ENCODE measurements at places on chromosomes 4 and X.

DNA sequence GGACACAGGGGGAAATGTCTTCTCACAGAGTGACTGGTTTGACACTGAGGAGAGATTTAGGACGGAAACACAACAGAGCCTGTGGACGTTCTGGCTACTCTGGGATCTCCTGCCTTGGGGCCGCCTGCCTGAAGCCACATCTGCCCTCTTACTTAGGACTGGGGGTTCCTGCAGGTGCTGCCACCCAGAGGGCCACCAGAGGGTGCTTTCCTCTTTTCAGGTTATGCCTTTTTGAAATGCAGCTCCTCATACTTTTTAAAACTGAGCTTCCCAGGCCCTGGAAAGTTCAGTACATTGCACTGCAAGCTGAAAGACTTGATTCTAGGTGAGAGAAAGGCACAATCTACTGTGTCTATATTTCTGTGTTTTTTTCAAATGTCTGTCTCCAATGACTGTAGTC, 92.2 kb upstream of the PGRMC2 start:
- DNase-seq, result no peak

DNA sequence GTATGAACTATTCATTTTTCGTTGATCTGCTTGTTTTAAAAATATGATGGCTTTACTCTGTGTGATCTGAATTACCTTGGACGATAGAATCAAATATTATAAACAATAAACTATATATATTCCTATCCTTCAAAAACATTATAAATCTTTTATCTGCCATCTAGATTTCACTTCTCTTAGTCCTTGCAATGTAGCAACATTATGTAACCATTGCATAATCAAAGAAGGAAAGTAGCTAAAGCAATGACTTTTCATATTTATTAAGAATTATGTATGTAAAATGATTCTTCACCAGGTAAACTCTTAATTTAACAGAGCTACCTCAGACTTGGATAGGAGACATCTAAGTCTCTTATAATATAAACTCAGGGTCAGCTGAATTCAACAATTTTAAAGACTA, 210.5 kb downstream of the ADAMTS3 start:
- DNase-seq, result no peak

- DNase-seq, result no peak
These were observed 15.8 kb upstream of the DHRSX start for GRCh38 chrX:2516623-2517022.

- no peak for DNase-seq
These were observed at the start of gene GK for GRCh38 chrX:30653415-30654131. Gene GK, plus strand, starts transcription at chrX:30653423. Its CDS starts 115 bp downstream, at chrX:30653538.

DNA sequence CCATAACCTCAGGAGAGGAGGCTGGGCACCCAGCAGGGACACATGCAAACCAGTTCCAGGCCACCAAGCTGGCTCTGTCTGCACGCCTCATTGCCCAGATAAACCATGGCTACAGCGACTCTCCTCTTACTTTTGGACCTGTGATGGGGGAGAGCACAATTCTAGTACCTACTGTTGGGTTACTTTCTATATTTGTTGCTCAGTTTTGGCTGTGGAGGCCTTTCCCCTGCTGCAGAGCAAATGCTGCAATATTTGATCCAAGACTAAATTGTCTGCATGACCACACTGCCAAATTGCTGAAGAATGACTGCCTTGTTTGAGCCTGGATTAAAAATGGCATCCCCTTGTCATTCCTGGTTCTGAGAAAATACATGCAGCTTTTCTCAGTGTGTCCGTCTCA, 253.5 kb downstream of the ARHGAP10 start:
- DNase-seq, result no peak

DNA sequence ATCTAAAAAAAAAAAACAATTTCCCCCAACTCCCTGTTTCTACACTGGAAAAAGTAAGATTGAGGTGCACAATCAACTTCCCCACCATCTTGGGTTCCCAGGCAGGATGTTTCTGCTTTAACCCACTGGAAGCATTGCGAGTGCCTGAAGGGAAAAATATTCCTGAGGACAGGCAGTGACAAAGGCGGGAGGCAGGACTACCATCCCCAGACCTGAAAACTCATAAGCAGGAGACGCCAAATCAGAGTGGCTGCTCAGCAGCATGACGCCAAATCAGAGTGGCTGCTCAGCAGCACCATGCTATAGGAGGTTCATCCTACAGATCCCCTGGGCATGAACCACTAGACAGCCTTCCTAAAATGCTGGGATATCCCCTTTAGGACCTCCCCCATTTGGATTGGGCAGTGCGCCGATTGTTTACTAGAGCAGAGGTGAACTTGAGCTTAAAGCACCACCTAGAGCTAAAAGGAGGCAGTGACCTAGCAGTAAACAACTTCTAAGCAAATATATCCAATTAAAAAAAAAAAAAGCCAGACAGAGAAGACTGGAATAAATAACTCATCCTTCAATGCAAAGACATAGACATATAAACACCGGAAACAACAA, 35.0 kb upstream of the GK start:
- no peak for DNase-seq

Data from stimulated activated CD8-positive, alpha-beta memory T cell treated with anti-CD3 and anti-CD28 coated beads, Interleukin-4, amount 100 ng/mL, for 1 hour (primary cell).